ENCODE measurements at places on chromosomes 4 and X. TPM values are rescaled to one million over a fixed set of nuclear protein-coding genes. Genes with fewer than 3 reads are reported as not detected.

DNA sequence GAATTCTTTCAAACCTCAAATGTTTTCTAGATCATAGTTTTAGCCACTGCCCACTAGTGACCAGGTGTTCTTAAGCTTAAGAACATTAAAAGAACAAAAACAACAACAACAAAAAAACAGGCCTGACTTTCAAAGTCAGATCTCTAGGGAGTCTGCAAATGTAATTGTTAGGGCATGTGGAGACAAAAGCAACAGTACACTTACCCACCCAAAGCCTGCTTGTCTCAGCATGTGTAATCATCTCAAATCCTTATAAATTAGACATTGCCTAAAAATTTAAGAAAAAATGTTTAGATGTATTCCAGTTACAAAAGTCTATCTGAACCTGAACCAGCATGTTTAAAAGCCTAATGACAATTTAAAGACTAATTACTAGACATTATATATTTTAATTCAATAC lies 79.9 kb downstream of the SLC7A11 start:
- no peak for DNase-seq

DNA sequence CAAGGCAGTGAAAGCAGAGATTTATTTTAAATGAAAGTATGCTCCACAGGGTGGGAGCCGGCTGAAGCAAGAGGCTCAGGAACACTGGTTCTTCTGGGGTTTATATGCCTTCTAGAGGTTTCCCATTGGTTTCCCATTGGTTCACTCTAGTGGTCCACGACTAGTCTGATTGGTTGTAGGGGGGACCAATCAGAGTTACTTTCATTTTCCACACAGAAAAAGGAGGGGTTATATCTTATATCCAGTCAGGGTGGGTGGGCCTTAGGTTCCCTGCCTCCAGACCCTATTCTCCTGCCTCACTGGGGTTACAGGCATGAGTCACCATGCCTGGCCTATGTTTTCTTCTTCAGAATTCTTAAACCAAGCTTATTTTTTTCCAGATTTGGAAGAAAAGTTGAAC lies 101.6 kb downstream of the KLHL8 start:
- DNase-seq: no peak

- peak; percentile 69 for DNase-seq
These were observed 28.4 kb downstream of the PDHA1 start for GRCh38 chrX:19372170-19372546.

CENPVL2 gene
- total RNA-seq: not detected

GRCh38 chr4:48986654-48987164 lies 634 bp downstream of the CWH43 start:
- DNase-seq: no peak

FAM9C gene
- 0.09 TPM for total RNA-seq

RBMXL3 gene
- total RNA-seq: not detected

GDPD2 gene
- 0.12 TPM for total RNA-seq

L1CAM gene
- total RNA-seq: 2.1 TPM

- DNase-seq: no peak
These were observed 89.1 kb downstream of the AKAP4 start for GRCh38 chrX:50111742-50112141.
